ENCODE measurements at places on chromosomes 7 and 10.

DNA sequence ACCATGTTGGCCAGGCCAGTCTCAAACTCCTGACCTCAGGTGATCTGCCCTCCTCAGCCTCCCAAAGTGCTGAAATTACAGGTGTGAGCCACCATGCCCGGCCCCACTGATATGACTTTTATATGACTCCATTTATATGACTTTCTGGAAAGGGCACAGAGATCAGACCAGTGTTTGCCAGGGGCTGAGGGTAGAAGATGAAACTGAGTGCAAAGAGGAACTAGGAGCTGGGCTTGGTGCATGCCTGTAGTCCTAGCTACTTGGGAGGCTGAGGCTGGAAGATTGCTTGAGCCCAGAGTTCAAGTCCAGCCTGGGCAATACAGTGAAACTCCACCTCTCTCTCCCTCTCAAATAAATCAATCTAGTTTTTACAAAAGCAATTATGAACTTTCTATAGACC lies 7.5 kb downstream of the BRAF start:
- no peak for DNase-seq

GRCh38 chr10:5895365-5895764 lies 5.3 kb downstream of the FBH1 start:
- no peak for DNase-seq

GRCh38 chr7:120467676-120468075 lies 194.7 kb downstream of the KCND2 start:
- no peak for DNase-seq

GRCh38 chr7:31327071-31327470 lies 13.5 kb downstream of the NEUROD6 start:
- DNase-seq: no peak

- DNase-seq: no peak
Observed at GRCh38 chr7:141023295-141023694, 8.5 kb upstream of the MRPS33 start.

- DNase-seq: no peak
Observed at GRCh38 chr7:116616555-116617059, 55.4 kb upstream of the MET start.

DNA sequence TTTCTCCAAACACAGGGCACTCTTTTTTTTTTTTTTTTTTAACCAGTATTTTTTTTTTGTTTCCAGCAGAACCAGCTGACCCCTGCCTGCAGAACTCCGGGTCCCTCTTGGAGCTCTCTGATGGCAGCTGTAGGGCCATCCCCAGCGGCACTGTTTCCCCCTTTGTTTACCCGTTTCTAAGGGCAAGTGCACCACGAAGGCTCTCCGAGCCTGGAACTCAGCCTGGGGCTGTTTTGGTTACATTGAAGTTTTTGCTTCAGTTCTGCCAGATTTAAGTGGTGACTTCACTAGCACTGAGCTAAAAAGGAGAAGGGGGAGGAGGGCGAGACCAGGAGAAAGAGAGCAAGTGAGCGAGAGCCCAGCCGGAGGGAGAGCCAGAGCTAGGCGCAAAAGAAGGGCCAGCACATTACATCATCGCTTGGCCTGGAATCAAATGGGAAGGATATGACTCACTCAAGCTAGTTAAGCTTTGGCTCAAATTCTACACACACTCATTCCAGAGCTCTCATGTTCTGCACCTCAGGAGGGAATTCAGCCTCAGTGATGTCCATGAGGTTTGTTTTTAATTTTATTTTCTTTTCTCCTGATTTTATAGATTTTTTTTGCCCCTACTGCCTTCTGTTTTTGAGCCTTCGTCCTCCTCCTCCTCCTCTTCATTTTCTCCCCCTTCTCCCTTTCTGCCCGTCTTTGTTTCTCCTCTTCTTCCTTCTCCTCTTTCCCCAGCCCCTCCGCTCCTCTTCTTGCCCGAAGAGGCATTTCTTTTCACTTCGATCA lies 272.3 kb downstream of the TRIL start:
- peak; percentile 97 for DNase-seq

- no peak for DNase-seq
Observed at GRCh38 chr7:12984117-12984516, 296.7 kb downstream of the ARL4A start.

DNA sequence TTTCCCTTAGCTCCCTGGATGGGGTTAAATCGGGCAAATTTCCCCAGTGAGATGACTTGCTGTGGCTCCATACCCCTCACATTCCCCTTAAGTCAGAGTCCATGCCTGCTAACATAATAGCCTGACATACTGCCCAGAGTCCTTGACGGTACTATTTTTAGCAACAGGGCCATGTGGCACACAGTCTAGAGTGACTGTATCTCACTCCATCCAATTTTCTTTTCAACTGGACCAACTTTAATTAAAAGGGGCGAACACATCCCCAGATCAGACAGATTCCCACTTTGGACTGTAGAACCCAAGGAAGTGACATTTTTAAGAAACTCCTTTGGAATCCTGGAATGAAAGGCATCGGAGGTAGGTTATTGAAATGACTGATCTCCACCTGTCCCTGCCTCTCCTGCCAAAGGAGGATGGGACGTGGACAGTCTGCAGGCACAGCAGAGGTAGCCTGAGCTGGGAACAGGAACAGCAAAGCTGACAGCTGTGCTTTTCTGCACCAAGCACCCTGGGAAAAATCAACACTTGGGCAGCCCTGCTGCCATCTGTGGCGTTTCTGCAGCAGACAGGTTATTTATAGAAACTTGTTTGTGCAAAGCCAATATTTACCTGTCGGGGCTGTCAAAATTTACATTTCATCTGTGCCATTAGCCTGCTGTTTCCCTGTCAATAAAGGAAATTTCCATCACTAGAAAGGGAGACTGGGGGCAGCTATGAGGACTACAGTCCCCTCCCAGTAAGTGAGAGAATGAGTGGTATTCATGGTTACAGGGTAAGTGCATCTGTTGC lies 221.5 kb upstream of the AOAH start:
- no peak for DNase-seq
